ENCODE measurements at places on chromosomes 1 and 21.

DNA sequence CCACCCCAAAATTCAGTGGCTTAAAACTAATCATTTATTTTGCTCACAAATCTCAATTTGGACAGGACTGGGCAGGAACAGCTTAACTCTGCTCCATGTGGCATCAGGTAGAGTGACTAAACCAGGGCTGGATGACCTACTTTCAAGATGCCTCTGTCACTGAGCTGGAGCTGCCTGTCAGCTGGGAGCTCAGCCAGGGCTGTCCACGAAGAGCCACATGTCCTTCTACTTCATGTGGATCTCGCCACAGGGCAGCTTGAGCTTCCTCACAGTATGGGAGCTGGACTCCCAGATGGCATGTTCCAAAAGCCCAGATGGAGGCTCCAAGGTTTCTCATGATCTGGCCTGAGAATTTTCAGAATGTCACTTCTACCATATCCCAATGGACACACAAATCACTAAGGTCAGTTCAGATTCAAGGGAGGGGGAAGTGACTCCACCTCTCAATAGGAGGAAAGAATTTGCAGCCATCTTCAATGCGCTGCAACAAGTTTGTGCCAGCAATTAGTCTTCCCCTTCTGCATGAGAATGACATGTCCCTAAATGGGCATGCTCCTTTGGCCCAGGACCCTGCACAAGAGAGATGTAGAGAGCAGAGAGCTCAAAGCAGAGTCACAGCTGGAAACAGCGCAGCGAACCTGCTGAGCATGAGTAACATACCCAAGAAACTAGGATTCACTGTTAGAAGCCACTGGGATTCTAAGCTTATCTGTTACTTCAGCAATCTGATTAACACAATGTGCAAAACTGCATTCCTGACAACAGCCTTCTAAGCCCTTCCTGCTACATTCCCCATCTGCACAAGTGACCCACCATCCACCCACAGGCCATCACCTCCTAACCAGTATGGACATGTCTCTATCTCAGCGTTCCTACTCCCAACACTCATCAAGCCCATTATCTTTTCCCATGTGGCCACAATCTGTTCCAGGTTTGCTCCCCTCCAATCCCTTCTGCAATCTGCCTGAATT, 17.0 kb downstream of the HLCS start:
- no peak for DNase-seq

DNA sequence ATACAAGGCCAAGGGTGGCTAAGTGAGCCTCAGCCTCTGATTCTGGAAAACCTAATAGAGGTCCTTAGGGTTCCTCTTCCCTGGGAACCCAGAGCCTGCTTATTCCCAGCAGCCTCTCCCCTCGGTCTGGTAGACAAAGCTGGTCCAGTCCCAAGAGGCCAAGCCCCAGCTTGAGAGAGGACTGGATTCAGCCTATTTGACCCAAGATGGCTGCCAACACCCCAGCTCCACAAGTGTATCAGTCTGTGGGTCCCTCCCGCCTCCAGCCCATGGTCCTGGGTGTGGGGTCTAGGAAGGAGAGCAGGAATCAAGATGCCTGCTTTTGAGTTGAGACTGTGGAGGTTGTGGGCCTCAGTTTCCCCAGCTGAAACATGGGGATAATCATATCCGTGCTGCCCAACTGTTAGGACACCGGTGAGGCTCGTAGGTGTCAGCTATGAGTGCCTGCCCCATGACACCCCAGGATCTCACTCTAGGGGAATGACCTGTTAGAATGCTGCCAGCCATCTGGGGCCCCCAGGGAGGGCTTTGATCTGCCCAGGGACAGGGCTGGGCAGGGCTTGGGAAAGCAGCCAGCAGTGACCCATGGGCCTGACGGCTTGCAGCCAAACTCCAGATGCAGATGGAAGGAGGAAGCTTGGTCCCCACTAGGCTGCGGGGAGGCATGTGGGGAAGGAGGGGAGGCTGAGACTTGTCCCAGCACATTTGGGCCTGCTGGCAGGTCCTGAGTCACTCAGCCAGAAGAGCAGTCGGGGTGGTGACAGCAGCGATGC, 45.4 kb downstream of the NUAK2 start:
- DNase-seq, result no peak

DNA sequence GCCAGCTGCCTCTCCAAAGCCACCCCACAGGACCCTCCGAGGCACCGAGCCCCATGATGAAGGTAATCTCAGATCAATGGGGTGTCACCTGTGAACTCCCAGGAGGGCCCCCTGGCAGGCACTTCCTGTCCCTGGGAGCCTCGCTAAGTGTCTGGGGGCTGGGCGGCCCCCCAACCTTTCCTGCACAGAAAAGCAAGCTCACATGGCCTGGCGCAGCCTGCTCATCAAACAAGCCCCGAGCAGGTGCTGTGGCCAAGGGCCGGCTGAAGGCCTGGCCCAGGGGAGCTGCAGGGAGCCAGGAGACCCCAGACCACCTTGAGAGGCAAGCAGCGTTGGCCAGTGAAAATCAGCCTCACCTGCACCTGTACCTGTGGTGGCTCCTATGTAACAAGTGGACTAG, 2.9 kb downstream of the RIPK4 start:
- no peak for DNase-seq

GRCh38 chr21:34827445-34828235, 158.8 kb downstream of the CLIC6 start:
- DNase-seq, result no peak

GRCh38 chr1:175133673-175134435, 58.7 kb downstream of the KIAA0040 start:
- DNase-seq, result no peak

DNA sequence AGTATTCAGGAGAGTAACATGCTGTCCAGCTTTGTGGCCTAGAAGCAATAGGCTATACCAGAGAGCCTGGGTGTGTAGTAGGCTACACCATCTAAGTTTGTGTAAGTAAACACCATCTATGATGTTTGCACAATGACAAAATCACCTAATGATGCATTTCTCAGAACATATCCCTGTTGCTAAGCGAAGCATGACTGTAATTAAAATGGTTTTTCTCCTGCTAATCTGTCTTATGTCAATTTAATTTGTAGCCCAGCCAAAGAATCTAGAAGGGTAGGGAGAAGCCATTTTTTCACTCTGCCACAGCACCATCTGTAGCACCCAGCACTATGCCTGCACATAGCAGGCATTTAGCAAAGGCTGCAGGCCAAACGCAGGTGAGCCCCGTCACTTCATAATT, 2.0 kb upstream of the TTC24 start:
- no peak for DNase-seq

DNA sequence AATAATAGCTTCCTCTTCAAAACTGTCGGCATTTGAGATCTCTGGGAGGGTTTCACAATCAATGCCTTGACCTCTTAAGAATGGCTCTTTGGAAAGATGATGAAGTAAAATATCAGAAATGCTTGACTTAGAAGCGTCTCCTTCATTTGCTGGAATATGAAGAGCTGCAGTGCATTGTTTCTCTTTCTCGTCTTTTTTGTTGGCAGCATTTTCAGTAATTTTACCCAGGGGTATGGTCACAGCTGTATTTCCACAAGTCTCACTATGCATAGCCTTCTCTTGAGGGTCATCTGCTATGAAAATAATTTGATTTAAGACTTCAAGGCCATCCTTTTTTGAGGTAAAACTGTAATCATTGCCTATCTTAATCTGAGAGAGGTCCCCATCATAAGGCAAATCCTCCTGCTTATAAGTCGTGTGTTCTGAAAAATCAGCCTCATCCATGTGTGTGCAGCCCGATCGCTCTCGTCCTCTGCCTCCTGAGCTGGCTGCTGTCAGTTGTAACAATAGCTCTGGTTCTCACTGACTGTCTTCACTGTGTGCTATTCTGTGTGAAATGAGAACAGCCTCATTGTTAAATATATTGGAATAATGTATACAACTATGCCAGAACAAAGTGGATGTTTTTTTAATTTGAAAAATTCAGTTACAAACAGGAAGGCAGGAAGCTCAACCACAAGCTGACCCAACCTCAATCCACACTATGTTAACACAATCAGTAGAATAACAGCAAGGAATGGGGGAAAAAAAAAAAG, 4.5 kb downstream of the AKNAD1 start:
- DNase-seq, result no peak

- DNase-seq, result peak; percentile 38
Measured at GRCh38 chr1:83931658-83932253, 67.2 kb downstream of the TTLL7 start.

DNA sequence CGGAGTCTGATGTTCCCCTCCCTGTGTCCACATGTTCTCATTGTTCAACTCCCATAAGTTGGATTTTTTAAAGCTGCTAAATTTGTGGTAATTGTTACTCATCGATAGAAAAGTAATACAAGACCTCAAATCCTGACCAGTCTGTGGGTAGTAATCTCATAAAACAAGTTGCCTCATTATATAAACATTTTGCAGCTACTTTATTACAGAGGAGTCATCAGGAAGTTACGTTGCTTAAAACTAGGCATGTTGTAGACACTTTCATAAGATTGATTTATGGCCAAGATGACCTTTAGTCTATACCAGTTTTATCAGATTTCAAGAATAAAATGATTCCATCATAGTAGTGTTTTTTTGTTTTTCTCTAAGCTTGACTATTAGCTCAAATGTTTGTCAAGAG, 208.8 kb downstream of the GIPC2 start:
- no peak for DNase-seq

- DNase-seq, result no peak
Measured at GRCh38 chr1:106637566-106637965, 418.9 kb upstream of the PRMT6 start.

DNA sequence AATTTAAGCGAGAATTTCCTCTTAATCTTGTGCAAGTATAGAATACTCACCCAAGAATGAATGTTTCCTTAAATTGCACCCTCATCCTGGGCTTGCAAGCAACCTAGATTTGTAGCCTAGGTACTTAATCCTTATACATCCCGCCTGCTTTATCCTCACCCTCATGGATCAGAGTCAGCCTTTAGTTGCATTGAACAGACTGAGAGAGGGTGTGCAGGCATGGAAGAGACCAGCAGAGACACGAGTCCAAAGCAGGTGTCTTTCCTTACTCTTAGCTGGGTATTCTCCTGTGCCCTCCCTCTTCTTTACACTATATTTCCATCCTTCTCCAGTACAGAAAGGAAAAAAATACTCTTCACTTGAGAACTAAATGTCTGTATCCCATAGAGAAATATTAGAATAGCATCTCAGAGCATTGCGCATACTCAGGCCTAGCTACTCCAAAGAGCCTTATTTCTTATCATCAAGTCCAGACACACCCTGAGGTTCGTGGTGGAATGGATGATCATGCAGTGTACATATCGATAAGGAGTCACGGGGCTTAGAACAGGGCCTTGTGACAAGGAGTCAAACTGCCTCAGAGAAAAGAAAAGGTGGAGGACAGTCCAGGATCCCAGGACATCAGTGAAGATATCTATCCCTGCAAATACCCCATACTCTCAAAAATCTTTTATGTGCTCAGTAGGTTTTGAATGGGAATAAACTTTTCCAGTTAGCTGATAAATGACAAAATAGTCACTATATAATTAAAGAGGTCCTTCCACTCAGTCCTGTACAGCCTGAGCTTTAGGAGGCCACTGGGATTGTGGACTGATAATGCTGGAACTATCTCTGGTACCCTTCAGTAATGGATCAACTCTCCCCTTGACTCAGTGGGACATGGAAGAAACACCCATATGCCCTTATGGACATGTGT, 297.9 kb downstream of the GRIK1 start:
- DNase-seq, result no peak

GRCh38 chr1:164475834-164476233, 83.2 kb upstream of the PBX1 start:
- DNase-seq, result no peak

DNA sequence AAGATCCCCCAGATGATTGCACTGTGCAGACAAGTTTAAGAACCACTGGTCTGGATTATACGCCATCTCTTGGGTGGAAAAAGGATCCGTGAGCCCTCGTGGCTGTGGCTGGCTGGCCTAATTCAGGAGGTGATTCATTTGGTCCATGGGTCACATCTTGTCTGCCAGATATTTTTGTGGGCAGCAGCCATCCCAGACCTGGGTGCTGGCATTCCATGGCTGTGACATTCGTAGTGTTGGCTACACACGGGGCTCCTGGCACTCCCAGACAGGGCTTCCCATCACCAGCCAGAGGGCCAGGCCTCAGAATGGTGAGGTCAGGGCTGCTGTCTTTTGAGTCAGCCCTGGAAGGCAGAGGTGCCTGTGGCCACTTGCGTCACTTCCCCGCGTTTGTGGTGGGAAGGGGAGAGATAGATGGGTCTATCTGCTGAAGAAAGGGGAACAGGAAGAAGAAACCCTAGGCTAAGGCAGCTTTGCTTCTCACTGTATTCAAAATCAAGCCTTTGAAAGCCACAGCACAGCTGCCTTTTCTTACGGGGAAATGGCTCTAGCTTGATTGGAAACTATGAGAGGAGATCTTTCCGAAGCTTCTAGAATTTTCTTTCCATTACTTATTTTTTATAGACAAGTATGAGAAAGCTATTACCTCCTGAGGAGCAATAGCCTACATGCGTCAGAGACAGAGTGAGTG, 32.4 kb downstream of the EIF2D start:
- DNase-seq, result no peak

GRCh38 chr1:234854645-234855039, 244.7 kb upstream of the IRF2BP2 start:
- no peak for DNase-seq

DNA sequence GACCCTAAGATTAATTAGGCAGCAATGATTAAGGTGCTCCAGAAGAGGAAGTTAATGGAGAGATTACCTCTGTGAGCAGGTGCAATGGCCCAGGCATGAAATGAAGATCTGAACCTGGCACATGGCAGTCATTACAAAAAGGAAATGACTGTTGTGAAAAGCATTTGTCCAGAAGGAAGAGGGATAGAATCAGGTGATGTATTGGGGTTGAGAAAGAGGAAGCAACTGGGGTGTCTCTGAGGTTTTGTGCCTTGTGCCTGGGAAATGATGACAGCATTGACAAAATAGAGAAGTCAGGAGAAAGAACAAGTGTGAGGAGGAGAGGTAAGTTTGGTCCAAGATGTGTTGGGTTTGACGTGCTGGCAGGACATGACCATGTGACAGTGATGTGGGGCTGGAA, 5.6 kb downstream of the CRCT1 start:
- no peak for DNase-seq

DNA sequence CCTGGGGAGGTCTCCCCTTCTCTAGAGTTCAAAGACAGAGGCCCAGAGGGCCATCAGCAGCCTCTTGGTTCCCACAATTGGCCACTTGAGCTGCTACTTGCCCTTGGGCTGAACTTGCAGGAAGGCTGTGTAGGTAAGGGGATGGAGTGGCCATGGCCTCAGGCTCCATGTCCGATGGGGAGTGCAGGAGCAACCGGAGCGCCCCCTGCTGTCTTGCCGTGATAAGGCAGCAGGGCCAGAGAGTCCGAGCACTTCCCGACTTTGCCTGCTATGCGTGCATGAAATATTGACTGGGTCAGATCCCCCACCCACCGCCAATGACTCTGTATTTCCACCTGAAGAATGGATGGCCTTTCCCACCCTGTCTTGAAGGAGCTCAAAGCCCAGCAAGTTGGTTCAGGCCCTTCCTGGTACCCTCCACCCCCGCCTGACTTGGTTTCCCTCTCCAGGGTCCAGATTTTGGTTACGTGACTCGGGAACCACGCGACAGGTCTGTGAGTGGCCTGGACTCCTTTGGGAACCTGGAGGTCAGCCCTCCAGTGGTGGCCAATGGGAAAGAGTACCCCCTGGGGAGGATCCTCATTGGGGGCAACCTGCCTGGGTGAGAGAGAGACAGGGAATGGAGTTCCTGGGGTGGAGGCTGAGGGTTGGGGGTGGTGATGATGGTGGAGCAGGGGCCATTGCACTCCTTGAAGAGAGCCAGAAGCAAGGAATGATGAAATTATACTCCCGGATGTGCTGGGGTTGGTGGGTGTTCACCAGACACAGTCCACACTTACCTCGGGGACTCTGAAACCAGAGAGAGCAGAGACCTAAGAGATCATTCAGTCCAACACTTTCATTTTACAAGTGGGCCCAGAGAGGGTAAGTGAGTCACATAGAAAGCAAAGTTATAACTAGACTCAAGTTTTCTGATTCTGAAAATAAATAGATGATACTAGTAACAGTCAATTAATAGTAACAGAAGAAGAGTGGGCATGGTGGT, 25.6 kb downstream of the PADI3 start:
- peak; percentile 9 for DNase-seq
